ENCODE measurements at places on chromosomes 6 and 20.
A peak's percentile ranks its signal among the peaks of the same experiment; 100 is the strongest.

DNA sequence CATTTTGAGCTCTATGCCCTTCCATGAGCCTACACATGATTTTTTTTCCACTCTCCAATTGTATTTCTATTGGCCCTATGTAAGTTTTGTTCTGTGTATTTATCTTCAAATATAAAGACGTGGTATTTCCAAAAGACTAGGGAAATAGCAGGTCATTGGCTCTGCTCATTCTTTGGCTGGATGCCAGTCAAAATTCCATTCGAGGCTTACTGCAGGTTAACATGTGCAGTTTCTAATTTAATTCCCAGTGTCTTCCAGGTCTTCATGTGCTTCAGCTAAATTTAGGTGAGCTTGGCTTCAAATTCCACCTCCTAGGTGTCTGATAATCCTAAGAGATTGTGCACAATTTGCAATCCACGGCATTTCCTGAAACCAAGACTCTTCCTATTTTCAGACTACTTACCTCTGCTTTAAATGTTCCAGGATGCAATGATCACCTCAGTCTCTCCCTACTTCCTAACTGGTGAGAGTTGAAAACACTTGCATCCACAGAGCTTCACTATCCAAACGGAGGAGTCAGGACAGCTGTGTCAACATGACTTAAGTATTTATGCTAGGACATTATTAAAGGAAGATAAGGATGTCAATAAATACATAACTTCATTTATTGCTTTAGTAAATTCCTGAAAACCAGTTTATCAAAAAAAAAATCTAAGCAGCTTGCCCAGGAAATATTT lies 236.1 kb downstream of the COL12A1 start:
- no peak for DNase-seq

GRCh38 chr6:163180874-163181541 lies 233.5 kb upstream of the QKI start:
- peak; percentile 54 for DNase-seq

- no peak for DNase-seq
Observed at GRCh38 chr6:134735461-134735860, 214.4 kb downstream of the ALDH8A1 start.

DNA sequence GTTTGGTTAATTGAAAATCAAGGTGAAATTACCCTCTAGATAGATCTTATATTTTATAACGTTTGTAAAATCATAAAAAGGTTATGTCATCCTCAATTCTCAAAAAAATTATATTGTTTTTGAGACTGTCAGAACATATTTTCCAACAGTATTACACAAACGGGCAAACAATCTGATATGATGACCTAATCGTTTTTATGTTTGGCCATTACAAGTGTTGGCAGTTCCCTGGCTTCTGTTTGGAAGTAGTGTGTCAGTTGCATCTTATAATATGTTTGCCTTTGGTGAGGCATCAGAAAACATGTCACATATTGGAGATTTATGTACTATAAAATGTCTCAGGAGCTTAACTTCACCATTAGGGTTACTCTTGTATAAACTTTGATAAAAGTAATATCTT lies 308.1 kb upstream of the EPHA7 start:
- DNase-seq = no peak

DNA sequence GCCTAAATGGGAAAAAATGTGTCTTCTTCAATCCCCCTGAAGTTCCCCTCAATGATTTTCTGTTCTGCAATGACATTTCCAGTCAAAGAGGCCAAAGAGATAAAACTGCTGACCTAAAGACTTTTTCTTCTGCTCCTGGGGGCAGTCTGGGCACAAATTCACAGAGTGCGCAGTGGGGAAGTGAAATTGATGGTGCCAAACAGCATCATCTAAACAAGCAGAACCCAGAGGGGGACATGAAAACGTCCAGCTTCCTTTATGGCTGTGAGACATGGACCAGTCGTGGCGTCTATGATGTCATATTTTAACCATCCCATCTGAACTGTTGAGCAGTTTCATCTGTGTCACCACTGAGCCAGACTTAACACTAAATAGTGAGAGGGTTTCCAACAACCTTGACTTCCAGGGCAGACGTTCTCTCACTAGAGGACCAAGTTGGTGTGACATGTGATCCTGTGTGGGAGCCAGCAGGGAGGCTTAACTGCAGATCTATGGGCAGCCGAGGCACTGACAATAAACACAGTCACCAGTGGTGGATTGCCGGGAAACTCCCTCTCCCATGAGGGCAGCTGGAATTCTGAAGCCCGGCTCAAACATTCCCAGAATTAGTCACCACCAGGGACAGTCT lies 12.4 kb downstream of the SCML4 start:
- DNase-seq = no peak

GRCh38 chr20:48189181-48189580 lies 403.9 kb upstream of the SULF2 start:
- DNase-seq = peak; percentile 5

DNA sequence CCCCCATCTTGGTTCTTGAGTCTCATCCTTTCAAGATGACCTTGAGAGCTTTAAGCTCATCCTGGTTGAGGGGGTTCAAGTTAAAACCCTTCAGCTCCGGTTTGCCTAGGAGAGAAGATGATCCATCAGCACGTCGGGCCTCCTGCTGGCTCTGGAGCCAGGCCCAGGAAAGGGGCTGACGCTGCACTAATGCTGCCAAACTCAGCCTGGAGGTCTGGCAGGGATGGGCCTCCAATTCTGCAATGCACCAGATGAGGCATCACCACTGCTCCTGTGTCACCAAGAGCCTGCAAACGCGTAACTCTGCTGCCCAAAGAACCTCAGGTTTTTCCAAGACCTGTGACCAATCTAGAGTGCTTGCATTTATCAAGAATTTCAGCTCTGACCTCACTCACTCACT lies 6.1 kb downstream of the PDRG1 start:
- DNase-seq = no peak

DNA sequence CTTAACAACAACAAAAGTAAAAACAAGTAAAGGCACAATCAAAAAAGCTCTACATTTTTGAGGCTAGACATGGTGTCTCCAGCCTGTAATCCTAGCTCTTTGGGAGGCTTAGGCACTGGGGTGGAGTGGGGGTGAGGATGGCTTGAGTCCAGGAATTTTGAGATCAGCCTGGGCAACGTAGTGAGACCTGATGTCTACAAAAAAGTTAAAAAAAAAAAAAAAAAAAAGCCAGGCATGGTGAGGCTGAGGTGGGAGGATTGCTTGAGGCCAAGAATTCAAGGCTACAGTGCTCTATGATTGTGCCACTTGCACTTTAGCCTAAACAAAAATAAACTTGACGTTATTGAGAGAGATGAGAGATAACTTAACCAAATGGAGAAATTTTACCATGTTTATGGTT lies 60.1 kb downstream of the QKI start:
- DNase-seq = no peak

- no peak for DNase-seq
Observed at GRCh38 chr6:135270676-135271536, 89.8 kb downstream of the MYB start.

GRCh38 chr20:37356387-37356786 lies 10.4 kb downstream of the SRC start:
- peak; percentile 57 for DNase-seq

- no peak for DNase-seq
Observed at GRCh38 chr20:3900187-3900604, 11.0 kb downstream of the PANK2 start.

DNA sequence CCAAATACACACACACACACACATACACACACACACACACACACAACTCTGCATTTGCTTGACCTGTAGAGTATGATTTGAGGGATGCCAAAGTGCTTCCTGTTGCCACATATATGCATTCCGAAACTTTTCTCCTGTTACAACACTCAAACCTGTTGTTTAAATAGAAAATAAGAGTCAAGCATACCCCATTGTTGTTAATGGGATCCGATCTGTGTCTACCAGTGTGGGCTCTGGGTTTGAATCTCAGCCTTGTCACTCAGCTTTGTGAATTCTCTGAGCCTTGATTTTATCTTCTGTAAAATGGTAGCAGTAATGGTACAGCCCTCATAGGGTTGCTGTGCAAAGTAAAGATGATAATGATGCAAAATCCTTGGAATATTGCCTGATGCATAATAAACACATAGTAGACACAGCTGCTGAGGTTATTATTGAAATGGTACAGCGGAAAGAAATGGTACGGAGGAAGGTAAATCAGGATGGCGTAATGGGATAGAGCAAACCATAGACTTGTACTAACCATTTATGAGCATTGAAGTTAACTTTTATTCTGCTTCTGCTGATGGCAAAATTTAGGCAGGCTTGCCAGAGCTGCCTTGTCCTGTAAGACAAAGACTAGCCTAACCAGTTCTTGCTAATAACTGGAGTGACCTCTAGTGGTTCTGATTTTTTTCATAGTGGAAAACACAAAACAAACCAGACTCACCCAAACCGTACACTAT lies 113.5 kb upstream of the PHACTR1 start:
- peak; percentile 51 for DNase-seq

- DNase-seq = no peak
Observed at GRCh38 chr6:113921299-113921904, 49.5 kb downstream of the HDAC2 start.

GRCh38 chr6:78489874-78490273 lies 377.5 kb upstream of the IRAK1BP1 start:
- no peak for DNase-seq

DNA sequence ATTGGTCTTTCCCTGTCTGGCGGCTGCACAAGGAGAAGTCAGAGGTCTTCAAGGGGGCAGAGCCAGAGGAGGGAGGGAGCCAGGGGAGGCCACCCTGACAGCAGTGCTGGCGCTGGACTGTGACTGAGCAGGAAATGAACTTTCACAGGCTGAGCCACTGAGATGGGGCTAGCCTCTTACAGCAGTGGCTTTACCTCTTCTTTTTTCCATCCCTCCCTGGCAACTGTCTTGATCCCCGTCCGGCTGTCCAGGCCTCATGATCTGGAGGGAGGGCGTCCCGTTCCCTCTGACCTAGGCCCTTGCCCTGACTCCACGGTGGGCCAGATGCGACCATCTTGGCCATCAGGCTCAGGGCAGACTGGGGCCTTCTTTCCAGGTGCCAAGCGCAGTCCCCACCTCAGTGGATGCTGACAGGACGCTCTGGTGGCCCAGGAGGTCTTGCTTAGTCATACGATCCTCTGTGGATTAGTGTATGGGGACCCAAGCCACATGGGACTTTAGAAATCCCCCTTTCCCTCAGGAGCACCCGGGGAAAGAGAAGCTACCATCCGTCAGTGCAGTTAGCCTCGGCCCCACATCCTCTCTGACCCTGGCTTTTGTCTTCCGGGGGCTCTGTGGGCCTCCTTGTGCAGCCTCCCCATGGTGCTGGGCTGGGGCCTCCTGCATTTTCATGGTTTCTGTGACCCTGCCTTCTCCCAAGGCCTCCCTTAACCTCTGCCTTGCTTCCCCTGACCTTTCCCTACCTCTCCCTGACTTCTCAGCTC lies 57.4 kb upstream of the CCDC167 start:
- DNase-seq = no peak

DNA sequence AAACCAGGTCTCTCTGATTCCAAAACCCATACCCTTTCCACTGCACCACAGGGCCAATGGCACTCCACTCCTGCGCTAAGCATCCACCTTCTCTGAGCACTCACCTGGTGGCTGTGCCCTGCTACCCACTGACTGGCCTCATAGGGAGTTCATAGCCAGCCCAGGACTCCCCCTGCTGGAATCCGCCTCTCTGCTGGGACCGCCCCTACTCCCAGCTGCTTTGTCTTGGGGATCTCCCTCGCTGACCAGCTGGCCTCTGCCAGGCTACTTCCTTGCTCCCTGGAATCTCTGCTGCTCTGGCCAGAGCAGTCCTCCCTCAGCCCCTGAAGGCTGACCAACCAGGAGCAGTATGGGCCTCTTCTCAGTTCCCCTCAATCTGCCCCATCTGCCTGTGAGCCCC lies 129.7 kb downstream of the FAXC start:
- DNase-seq = no peak

- no peak for DNase-seq
Observed at GRCh38 chr6:17497535-17498095, 102.5 kb upstream of the FAM8A1 start.

GRCh38 chr20:62804021-62804626 lies 511 bp upstream of the OGFR start:
- peak; percentile 55 for DNase-seq

DNA sequence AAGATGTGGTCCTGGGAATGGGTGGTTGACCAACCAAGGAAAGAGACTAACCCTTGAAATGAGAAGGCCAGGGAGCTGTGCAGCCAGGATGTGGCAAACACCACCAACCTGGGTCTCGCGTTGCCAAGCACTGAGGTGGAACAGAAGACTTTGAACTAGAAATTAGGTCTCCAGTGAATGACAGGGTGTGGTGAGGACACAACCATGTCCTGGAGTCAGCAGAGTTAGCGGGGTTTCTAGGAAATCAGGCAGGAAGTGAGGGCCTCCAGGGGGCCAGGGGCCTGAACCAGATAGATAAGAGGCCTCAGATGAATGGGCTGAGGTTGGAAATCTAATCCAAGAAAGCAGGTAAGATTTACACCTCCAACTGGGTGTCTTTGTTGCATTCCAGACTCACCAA lies 353.3 kb upstream of the ARID1B start:
- peak; percentile 58 for DNase-seq

GRCh38 chr6:106141441-106142237 lies 55.5 kb downstream of the PRDM1 start:
- DNase-seq = no peak

DNA sequence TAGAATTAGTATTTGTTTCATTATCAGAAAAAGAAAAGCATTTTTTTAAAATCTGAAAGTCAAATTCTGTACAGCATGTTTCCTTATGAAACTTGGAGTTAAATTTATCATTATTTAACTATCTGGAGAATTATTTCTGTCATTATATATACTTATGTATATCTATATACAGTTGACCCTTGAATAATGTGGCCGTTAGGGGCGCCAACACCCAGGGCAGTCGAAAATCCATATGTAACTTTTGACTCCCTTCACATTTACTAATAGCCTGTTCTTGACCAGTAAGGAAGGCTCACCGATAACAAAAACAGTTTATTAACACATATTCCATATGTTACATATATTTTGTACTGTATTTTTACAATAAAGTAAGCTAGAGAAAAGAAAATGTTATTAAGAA lies 341.2 kb downstream of the ADGRB3 start:
- DNase-seq = no peak

DNA sequence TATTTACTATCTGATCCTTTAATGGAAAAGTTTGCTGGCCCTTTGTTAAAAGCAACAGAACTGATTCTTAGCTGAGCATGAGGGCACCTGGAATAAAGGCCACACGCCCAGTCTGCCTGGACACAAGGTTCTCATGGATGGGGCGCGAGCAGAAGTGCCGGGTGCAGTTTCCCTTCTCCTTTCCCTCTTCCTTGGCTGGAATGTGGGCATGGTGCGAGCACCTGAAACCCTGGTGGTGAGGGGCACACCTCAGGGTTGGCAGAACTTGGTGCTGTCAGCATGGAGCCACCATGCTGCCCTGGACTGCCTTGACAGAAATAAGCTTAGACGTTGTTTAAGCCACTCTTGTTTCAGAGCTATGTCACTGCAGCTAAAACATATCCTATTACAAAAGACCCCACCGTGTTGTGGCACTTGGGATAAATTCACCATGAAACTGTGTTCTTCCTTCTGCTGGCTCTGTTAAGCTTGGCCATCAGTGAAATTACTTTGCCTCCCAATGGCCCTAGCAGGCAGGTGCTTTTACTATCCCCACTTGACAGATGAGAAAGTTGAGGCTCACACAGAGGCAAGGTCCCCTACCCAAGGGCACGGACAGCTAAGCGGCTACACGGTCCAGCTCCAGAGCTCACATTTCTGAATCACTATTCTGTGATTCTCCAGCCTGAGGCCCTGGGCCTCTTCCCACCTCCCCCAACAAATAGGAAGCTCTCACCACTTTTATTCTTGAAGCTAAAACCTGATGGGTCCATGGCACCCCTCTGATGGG lies 115.9 kb downstream of the PREX1 start:
- no peak for DNase-seq

Measured in hematopoietic multipotent progenitor cell treated with erythropoietin and hydrocortisone succinate and interleukin-3 and kit ligand, for 6 days (in vitro differentiated cells).